ENCODE measurements at places on chromosomes 7 and 10.

DNA sequence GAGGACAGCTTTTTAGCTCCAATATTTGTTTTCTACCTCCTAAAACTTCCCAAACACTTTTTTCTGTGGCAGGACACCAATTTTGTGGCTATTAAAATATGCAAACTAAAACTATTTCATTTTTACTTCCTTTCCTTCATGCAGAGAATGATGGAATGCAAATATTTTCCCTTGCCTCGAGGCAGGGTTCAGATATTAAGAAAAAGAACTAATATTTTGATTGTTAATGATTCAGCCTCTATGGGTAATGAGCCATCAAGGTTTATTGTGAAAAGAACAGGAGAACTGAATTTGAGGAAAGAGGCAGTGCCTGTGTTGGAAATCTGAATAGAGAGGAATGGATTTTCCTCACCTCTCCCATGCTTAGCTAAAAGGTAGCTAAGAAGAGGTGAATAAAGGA is 43.1 kb upstream of the CASD1 start:
- DNase-seq, result no peak

- no peak for DNase-seq
Observed at GRCh38 chr7:38753347-38753746, 122.2 kb upstream of the AMPH start.

GRCh38 chr7:7554021-7554432 is 12.7 kb upstream of the MIOS start:
- no peak for DNase-seq

DNA sequence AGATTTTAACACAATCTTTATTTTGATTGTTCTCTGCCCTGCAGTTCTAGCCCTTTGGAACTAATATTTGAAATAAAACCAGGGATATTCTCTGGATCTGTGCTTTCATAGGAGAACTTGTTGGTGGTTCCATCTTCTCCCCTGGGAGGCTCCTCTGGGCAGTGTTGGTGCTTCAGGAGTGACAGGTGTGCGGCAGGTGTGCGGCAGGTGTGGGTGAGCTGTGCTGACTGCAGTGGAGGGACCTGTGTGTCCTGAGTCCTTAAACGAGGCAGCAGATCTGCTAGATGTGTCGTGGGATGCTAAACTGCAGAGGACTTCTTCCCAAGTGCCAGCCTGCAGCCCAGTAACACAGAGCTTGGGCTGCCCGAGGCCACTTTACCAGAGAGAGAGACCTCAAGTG is 98.4 kb downstream of the LYZL1 start:
- no peak for DNase-seq

DNA sequence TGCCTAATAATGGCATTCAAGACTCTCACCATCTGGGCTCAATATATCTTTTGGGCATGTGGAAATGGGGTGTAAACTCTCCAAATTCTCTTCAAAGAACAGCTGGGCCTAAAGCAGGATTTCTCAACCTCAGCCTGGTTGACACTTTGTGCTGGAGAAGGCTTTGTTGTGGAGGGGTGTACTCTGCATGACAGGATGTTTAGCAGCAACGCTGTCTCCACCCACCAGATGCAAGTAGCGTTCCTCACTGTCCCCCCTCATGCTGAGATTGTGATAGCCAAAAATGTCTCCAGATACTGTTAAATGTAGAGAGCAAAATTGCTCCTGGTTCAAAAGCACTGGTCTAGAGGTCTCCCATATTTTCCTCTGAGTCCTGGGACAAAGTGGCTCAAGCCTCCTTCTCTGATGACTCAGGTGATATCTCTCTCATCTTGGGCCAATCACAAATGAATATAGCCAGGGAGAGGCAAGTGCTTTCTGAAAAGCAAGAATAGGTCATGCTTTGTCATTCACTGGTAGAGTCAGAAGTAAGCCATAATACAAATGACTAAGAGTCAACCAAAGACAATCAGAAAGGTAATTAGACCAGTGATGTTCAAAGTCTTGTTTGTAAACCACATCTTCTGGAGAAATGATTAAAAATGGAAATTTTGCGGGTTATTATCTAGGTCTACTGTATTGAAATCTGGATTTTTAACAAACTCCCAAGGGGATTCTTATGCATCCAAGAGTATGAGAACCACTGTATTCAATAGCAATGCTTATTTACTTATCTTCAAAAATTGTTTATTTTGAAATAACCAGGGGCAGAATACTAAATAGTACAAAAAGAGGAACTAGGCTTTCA is 330.8 kb downstream of the PTEN start:
- peak; percentile 48 for DNase-seq

DNA sequence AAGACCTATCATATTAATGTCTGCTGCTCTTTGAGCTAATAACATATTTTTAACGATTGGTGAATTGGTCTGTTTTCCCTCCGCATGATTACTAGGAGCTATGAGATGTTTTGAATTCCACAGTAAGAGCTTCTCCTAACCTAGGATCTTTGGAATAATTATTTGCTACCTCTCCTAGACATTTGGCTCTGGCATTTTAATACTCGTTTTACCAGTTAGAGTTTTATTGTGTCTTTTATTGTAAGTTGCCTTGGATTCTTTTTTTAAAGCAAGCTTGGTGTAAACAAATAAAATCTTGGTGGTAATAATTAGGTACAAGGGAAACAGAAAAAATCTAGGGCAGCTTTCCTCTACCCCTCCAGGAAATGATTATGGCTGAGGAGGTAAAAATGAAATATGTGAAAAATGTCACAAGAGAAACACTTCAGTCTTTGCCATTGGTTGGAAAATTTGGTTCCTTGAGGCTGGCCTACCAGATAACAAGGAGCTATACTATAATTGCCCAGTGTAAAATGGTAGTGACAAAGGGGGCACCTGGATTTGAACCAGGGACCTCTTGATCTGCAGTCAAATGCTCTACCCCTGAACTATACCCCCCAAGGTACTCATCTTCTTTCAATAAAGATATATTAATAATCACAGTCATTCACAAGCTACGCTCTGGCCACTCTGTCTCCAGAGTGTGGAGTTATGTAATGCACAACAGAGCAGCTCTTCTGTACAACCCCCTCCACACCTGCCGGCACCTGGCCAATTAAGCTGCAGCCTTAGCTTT is 85.4 kb downstream of the ZNF777 start:
- no peak for DNase-seq

- no peak for DNase-seq
Observed at GRCh38 chr7:42831006-42831717, 80.7 kb downstream of the C7orf25 start.

All from activated CD8-positive, alpha-beta T cell treated with anti-CD3 and anti-CD28 coated beads for 36 hours (primary cell).